ENCODE measurements at places on chromosomes 2 and 18.

DNA sequence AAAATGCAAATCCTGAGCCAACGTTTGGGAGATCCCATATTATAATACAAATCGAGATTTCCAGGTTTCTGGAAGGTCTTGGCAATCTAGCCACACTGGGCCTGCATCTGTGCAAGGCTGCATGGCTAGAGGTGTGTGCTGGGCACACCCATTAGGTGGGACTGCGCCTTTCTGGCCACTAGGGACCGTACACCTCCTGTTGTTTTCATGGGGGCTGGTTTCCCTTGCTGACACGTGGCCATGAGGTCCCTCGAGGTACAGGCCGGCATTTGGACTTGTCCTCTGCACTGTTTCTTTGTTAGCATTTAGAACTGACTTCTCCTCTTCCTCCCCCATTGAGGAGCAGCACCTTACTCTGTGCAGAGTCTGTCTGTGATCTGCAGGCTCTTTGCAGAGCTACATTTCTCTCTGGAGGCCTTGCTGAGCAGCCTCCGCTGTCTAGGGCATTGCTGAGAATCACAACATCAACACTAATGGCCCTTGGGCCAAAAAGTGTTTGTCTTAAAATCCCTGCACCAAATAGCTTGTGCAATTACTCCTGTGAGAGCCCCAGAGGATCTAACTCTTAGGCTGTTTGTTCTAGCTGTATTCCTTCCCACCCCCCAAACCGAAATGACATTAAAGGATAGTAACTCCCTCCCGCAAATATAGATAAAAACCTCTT is 131.2 kb downstream of the NEDD4L start:
- no peak for DNase-seq

DNA sequence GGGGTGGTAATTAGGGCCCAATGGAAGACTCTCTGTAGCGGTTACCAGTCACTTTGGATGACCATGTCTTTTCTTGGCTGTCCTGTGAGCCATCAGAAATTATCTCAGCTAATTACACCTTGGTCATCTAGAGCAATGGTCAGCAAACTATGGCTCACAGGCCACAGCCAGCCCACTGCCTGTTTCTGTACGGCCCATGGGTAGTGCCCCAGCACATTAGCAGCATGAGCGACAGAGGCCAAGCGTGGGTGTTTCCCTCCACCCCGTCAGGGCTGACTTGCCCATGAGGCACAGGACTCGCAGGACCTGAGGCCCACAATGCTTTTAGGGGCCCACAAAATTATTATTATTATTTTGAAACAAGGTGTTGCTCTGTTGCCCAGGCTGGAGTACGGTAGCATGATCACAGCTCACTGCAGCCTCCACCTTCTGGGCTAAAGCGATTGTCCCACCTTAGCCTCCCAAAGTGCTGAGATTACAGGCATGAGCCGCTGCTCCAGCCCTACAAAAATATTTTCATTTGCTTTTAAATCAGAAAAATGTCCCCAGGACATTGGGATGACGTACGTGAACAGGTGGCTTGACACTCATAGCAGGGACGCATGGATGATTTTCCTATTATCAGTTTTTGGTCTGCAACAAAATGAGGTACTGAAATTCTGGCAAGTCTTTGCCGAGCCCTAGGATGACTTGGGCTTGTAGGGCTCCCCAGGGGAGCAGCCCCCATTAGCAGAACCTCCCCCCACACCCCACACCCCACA is 29.3 kb upstream of the CEP68 start:
- no peak for DNase-seq

GRCh38 chr2:65471409-65471808 is 39.0 kb upstream of the SPRED2 start:
- no peak for DNase-seq

GRCh38 chr2:235977445-235977844 is 190.7 kb downstream of the GBX2 start:
- no peak for DNase-seq

- no peak for DNase-seq
These were observed 53.9 kb downstream of the LIMS1 start for GRCh38 chr2:108588070-108588668.

DNA sequence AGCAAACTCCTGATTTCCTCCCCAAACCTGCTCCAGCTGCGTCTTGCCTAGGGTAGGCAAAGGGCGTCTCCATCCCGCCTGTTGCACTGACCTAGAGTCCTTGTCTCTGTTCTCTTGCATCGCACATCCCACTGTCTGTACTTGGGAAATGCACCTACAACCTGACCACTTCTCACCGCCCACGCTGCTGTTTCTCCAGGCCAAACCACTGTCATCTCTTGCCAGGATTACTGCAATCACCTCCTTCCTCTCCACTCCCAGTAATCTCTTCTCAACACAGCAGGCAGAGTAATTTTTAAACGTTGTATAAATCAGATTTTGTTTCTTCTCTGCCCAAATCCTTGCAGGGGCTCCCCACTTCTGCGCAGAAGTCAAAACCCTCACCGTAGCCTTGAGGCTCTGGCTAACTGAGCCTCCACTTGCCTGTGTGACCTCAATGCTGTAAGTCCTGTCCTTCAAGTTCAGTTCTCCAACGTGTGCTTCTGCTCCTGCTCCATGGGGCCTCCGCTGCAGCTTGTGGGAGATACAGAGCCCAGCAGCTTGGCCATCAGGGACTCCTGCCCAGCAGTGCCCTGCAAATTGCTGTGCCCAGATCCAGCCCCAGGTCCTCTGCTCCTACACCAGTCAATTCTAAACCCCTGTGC is 27.7 kb upstream of the SEMA4C start:
- no peak for DNase-seq

GRCh38 chr2:241425368-241425767 is 69.3 kb downstream of the FARP2 start:
- no peak for DNase-seq

- DNase-seq = no peak
These were observed 38.5 kb downstream of the ANO7 start for GRCh38 chr2:241226723-241227572.

DNA sequence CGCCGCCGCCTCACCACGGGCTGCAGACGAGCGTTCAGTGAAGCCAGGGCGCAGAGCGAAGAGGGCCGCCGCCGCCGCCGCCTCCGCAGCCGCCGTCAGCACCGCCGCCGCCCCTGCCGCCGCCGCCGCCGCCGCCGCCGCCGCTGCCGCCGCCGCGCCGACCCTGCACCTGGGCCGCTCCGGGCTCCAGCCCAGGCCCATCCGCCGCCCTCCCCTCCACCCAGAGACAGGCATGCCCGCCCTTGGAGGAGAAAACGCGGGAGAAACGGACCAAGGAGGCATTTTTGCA is 3.0 kb downstream of the POU3F3 start:
- DNase-seq = no peak

DNA sequence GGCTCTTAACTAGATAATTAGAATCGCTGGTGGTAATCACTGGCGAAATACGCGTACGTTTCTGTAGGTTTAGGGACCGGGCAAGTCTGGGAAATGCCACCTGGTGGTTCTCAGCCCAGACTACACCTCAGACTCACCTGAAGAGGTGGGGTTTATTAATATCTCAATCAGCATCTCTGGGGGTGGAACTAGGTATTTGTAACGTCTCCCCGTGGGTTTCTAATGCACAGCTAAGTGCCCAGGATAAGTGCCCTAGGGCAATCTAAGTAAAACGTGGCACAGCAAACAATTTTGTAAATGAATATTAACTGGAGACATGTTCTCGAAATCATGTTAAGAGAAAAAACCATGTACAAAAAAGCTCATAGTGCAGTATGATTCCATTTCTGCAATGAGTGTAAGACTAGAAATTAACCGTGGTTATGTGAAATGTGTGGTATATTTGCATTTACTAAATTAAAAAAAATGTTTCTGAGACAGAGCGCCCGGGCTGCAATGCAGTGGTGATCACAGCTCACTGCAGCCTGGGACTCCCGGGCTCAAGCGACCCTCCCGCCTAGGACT is 760 bp upstream of the CNOT11 start:
- no peak for DNase-seq

- no peak for DNase-seq
These were observed 149.8 kb downstream of the FAM210A start for GRCh38 chr18:13576598-13576997.

DNA sequence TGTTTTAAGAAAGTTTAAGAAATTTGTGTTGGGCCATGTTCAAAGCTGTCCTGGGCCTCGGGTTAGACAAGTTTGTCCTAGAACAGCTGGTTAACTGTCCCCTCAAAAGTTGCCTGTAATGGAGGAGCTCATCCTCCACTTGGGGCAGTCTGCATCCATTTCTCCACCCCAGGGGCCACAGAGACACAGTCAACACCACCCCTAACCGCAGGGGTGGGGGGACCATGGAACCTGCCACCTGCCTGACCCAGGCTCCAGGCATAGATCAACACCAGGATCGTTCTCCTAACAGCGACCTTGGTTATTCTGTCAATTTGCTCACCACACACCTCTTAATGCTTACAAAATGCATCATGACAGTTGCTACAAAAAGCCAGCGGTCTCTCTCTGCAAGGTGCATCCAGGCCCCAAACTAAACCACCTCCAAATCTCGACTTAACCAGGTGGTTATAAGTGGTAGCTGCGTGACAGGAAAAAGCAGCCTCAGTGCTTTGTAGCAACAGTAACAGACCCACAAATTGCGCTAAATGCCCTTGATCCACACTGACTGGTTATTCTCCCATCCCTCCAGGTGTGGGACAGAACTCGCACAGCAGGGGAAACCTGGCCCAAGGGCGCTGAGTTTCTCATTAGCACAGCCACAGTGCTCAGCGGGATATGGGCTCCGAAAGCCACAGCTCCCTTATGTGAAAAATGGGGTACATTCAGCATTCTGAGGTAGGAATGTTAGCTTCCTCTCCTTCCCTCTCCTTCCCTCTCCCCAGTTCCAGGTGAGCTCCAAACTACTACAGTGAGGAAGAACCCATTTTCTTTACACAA is 48.0 kb downstream of the HDLBP start:
- DNase-seq = no peak

- DNase-seq = no peak
These were observed 111.7 kb upstream of the SCN1A start for GRCh38 chr2:166239548-166239947.

- DNase-seq = no peak
These were observed 9.2 kb downstream of the SLC4A5 start for GRCh38 chr2:74333896-74334586.

DNA sequence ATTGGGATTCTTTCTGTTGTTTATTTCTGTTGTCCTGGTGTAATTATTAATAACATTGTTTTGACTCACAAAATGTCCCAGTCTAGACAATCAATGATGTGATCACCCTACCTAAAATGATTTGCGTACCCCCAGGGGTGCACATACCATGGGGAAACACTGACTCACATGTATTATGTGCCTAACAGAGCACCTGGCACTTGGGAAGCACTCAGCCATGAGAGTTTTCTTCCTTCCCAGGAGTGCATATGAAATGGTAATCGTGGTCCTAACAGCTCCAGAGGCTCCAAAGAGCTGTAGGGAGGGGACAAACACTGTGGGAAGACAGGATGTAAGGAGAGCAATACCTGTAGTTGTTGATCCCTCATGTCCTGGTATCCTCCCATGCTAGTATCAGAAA is 187.8 kb upstream of the ERBB4 start:
- DNase-seq = no peak

GRCh38 chr2:20125164-20125563 is 73.7 kb upstream of the LAPTM4A start:
- DNase-seq = no peak

DNA sequence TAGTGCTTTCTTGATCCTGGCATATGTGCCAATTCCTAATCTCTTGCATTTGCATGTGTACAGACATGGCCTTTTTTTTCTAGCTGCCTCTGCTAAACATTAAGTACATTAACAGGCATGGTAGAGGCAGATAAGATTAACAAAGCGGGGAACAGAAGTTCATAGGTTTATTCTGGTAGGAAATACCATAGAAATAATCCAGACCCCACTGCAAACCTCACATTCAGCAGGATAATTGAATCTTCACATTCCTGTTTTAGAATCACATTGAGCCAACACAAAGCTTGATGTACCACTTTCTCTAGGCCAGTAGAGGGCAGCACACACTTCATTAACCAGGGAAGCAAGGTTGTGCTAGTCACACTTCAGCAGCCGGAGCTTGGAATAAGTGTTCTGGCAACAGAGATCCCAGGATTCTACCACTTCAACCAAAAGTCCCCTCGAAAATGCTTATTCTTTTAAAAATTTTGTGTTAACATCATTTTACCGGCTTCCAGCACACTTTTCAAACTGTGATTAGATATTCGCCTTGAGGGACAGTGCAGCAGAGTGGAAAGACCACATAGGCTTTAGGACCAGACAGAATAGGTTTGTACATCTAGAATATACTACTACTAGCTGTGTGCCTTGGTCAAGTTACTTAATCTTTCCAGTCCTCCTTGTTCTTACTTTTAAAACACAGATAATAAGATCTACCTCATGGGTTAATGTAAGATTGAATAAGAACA is 420.2 kb upstream of the CHST9 start:
- DNase-seq = no peak

DNA sequence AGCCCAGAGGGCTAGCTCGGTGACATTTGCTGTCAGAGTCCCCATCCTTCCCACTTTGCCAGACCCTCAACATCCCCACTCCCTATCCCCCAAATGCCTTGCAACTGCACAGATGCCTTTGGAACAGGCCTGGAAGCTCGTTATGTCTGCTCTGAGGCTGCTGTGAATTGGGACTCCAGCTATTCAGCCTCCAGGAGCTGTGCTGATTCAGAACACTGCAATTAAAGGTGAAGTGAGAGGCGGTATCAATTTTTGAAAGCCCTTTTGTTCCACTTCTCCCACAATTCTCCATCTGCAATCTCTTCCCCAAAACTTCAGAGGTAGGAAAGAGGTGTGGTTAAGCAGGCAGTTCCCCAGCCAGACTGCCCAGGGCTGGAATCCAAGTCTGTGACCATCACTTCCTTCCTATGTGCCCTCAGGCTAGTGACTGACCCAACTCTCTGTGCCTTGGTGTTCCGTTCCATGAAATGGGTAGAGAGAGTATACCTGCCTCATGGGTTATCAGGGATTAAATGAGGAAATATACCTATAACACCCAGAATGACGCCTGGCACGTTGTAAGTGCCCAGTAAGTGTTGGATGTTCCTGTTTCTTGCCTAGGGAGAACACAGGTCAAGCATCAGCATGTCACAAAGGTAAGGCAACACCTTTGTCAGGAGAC is 17.5 kb downstream of the NOSTRIN start:
- DNase-seq = no peak

All from activated CD8-positive, alpha-beta memory T cell treated with anti-CD3 and anti-CD28 coated beads for 4 hours (primary cell).